Non-pigmented ciliary epithelial cell (primary cell): ENCODE measurements at places on chromosomes 3 and 15.

DNA sequence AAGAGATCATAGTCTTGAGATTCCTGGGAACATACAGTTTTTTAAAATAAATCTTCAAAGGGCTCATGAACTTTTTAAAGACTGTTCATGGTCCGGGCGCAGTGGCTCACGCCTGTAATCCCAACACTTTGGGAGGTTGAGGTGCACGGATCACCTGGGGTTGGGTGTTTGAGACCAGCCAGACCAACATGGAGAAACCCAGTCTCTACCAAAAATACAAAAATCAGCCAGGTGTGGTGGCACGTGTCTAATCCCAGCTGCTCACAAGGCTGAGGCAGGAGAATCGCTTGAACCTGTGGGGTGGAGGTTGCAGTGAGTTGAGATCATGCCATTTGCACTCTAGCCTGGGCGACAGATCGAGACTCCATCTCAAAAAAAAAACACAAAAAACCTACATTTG, 41.4 kb upstream of the EIF3J start:
- no peak for DNase-seq

GRCh38 chr3:79886204-79886603, 118.4 kb upstream of the ROBO1 start:
- no peak for DNase-seq

- DNase-seq, result no peak
Measured at GRCh38 chr15:88323976-88324740, 67.6 kb upstream of the NTRK3 start.

DNA sequence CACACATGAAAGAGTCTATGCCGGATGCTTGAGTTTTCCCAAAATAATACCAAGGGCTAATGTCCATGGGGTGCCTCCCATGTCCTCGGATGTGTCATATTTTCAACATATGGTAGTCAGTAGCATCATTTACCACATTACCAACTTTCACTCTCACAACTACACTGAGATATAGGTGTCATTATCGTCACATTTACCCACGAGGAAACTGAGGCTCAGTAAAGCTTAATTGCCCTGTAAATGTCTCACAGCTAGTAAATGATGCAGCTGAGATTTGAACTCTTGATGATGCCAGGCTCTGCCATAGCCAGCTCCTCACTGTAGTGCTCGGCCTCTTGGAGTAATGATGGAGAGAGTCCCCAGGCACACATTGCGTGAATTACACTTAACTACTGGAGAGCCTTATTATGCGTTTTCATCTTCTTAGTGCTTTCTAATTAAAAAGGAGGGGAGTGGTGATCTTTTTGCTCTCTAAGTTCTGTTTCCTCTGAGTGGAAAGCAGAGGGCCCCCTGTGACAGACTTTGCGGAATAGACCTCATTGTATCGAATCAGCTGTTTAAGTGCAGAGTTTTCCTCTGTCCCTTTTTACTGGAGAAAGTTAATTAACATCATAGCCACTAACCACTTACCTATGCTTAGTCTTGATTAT, 142.0 kb upstream of the SLCO3A1 start:
- no peak for DNase-seq

DNA sequence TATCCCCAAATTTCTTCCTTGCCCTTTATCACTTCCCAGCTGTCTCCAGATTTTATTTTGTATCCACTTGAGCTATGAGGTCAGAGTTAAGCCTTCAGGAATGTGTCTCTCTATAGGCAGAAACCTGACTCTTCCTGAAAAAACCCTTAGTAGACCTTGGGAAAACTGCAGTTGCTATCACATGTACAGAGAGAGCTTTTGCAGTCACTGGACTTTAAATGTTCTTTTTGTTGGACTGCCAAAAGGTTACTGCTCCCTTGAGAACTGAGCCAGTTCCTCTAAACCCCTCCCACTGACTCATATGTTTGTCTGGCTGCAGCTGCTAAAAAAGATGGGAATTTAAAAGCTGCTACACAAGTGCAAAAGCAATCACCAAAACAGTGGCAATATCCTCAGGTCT, 169.1 kb upstream of the CCDC54 start:
- peak; percentile 96 for DNase-seq

DNA sequence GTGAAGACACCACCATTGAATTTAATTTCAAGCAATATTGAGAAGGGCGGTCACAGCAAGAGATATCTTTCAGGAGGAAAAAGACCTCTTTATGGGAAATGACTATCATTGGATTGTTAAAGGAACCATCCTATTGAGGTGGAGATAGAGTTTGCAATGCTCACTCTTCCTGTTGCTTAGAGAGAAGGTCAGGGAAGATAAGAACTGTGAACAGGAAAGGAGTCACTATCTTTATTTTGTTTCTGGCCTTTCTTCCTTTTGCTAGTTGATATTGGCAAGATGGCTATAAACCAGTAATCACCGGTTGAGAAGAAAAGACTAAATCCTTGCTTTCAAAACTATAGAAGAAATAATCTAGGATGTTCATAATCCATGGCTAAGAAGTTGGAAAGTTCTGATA, 112.1 kb upstream of the TMEM108 start:
- no peak for DNase-seq

GRCh38 chr3:57098418-57099310, 38.2 kb downstream of the SPATA12 start:
- DNase-seq, result no peak

- no peak for DNase-seq
Measured at GRCh38 chr3:142878649-142879300, 10.1 kb downstream of the PCOLCE2 start.

- no peak for DNase-seq
Measured at GRCh38 chr3:159724627-159725026, 264.0 kb upstream of the IL12A start.

- no peak for DNase-seq
Measured at GRCh38 chr3:29281094-29281343, 148 bp downstream of the RBMS3 start.

- DNase-seq, result no peak
Measured at GRCh38 chr3:124282751-124283651, 291.1 kb upstream of the ROPN1 start.

DNA sequence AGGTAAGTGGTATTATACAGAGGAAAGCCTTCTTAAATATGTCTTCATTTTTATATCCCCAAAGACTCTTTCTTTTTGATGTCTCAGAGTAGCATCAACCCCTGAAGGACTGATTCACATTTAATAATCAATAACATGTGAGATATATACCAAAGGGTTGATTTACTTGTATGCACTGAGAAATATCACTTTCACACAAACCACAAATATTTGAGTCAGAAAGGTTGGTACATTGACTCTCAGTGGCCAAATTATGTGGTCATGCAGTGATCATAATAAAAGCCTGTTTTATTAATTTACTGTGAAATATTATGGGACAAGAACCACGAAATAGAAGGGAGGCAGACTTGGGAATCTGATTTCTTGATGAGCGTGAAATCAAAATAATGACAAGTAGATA, 329.0 kb downstream of the GBE1 start:
- no peak for DNase-seq

GRCh38 chr3:195103623-195104022, 167.3 kb downstream of the XXYLT1 start:
- DNase-seq, result no peak

GRCh38 chr3:41726891-41727290, 235.0 kb downstream of the ULK4 start:
- DNase-seq, result peak; percentile 17

DNA sequence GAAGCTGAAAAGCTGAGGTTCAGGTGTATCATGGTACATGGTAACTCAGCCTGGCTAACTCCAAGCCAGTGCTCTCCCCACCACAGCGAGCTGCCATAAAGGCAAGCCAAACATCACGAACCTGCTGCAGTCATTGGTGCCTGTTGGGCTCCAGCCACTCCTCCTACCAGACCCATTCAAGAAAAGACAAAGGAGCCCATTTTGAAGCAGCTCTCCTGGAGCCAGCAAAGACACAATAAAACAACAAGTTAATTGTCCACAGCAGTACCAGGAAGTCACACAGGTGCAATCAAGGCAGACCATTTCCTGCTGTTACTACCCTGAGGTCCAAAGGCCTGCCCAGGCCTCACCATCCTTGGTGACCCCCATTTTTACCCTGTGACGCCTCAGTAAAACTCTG, 77.6 kb downstream of the DAPK2 start:
- no peak for DNase-seq

GRCh38 chr15:59372352-59373211, at the start of gene MYO1E:
Gene MYO1E, minus strand, starts transcription at chr15:59372871. Its CDS starts 371 bp downstream, at chr15:59372500.
- peak; percentile 89 for DNase-seq

GRCh38 chr3:49378249-49378895, 20.2 kb upstream of the GPX1 start:
- peak; percentile 43 for DNase-seq

DNA sequence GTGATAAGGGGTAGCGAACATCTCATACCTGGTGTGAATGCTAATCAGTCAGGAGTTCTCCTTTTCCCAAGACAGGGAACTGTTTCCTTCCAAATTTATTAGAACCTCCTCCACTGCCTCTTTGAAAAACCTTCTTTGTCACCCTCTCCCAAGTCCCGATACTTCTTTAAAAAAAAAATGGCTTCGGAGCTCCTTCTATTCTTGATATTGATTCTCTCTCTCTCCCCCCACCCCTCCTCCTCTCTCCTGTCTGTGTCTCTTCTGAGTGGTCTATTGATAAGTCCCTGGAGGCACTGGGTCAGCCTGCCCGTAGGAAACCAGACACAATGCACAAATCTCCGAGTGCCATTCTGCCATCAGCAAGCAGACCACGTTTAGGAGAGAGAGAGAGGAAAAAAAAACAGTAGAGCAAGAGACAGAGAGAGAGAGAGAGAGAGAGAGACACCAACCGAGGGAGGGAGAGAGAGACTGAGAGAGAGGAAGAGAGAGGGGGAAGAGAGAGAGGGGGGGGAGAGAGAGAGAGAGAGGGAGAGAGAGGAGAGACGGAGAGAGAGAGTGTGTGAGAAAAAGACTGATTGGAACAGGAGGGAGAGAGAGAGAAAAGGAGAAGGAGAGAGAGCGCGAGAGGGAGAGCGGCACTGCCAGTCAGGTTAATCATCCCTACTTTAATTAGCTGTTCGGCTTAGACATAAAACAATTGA, 160.9 kb downstream of the TIGIT start:
- no peak for DNase-seq

DNA sequence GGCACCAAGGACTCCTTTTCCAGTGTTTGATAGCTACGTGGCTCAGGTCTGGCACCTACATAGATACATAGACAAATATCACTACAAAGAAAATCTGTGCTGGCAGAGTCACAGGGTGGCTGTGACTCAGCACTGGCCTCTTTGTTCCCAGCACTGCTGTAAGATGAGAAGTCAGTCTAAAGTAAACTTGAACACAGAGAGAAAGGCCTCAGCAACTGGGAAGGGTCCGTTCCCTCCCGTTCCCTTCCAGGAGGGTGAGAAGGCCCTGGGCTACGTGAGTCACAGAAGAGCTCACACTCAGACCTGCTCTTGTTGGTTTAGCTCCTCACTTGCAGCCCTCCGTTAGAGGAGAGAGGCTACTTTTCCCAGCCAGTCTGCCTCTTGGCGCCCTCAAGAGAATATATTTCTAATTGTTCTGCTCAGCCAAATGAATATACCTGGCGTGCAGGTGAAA, 23.1 kb downstream of the ANXA2 start:
- DNase-seq, result peak; percentile 92

GRCh38 chr3:48119505-48120193, 68.6 kb downstream of the CDC25A start:
- DNase-seq, result no peak

GRCh38 chr3:163538387-163538786, 1539.9 kb downstream of the SI start:
- DNase-seq, result no peak

GRCh38 chr15:71755092-71755970, 55.0 kb upstream of the NR2E3 start:
- no peak for DNase-seq

- no peak for DNase-seq
Measured at GRCh38 chr3:14532691-14533456, 7.3 kb downstream of the GRIP2 start.

- DNase-seq, result no peak
Measured at GRCh38 chr15:41926185-41927056, 32.6 kb upstream of the SPTBN5 start.

DNA sequence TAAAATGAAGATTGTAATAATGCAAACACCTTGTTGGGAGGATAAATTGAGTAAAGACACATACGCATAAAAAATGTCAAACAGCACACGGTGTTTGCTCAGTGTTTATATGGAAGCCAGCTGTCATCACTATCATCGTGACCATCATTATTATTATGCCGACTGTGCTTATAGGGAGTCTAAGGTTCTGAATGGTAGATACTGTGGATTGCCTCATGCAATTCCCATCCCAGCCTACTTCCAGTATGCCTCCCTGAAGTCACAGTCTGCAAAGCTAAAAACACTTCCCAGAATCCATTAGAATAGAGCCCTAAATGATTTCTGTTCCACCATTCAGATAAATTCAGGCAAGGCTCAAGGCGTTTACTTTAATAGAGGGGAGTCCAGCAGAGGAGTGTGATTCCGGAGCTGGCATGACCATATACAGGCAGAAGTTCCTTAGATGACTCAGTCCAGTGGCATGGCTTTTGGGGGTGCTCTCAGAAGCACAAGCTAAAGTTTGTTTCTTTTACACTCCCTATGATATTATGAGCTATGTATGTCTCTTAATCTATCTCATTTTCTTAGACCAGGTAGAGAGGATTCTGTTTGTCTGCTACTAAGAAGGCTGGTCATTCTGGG, 148.7 kb downstream of the MEX3B start:
- DNase-seq, result peak; percentile 70

GRCh38 chr3:127028781-127029657, 46.1 kb downstream of the PLXNA1 start:
- no peak for DNase-seq

GRCh38 chr3:49500732-49501609, 30.9 kb downstream of the DAG1 start:
- peak; percentile 96 for DNase-seq
